ENCODE measurements at places on chromosomes 4 and X. TPM values are rescaled to one million over a fixed set of nuclear protein-coding genes. Genes with fewer than 3 reads are reported as not detected.

- H3K4me1 ChIP-seq, result no peaks in the 10 kb centered on the region
- H3K27me3 ChIP-seq, result peaks cover 7% of the 10 kb centered on the region
- no peak overlapping the region for H3K4me3 ChIP-seq
- H3K36me3 ChIP-seq, result no peaks in the 10 kb centered on the region
- H3K27ac ChIP-seq, result no peak overlapping the region
Measured at GRCh38 chr4:88573995-88574394, 18.3 kb upstream of the HERC3 start.

DNA sequence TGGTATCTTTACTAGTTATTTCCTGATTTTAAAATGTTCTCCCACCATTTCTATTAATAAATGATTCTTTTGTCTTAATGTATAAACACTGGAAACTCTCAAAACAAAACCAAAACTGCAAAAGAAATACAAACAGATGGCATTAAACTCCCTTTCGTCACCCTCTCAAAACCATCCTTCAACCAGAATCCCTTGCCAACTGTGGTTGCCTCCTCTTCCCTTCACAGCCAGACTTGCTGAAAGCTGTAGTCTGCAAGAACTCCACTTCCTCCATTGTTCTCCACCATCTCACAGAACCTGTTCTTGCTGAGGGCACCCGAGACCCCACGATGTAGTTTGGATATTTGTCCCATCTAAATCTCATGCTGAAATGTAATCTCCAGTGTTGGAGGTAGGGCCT, 96.5 kb downstream of the WWC2 start:
- no peaks in the 10 kb centered on the region for H3K4me1 ChIP-seq
- DNase-seq, result no peak
- no peak overlapping the region for H3K4me3 ChIP-seq
- no peak overlapping the region for H3K27ac ChIP-seq

- peak; percentile 88 for DNase-seq
- H3K27ac ChIP-seq, result peak overlapping the region; percentile 87
- H3K4me3 ChIP-seq, result peak overlapping the region; percentile 82
- peaks cover 2% of the 10 kb centered on the region for H3K36me3 ChIP-seq
- no peaks in the 10 kb centered on the region for H3K27me3 ChIP-seq
Measured at GRCh38 chrX:30887721-30888120, 1.3 kb downstream of the TAB3 start.

GRCh38 chrX:56268888-56269287, 36.7 kb downstream of the KLF8 start:
- no peaks in the 10 kb centered on the region for H3K36me3 ChIP-seq
- no peak for DNase-seq
- peaks cover 10% of the 10 kb centered on the region for H3K4me1 ChIP-seq
- no peaks in the 10 kb centered on the region for H3K27me3 ChIP-seq
- no peak overlapping the region for H3K4me3 ChIP-seq

The XAGE1A gene
- not detected for total RNA-seq

The MBNL3 gene
- 23.3 TPM for total RNA-seq

The RHOXF2B gene
- total RNA-seq, result not detected

Data from activated CD8-positive, alpha-beta T cell treated with anti-CD3 and anti-CD28 coated beads for 36 hours (primary cell).